Iris pigment epithelial cell (primary cell): ENCODE measurements at places on chromosomes 2 and 18.

DNA sequence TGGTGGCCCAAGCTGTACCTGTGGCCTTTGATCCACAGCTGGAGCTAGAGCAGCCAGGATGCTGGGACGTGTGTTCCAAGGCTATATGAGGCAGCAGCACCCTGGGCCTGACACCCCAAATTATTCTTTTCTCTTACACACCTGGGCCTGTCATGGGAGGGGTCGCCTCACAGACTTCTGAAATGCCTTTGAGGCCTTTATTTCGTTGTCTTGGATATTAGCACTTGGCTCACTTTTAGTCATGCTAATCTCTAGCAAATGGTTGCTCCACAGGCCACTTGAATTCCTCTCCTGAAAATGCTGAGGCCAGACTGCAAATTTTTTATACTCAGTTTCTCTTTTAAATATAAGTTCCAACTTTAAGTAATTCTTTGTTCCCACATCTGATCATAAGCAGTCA, 22.0 kb upstream of the IL1R2 start:
- no peak for DNase-seq

GRCh38 chr2:1140389-1141003, 189.8 kb downstream of the SNTG2 start:
- DNase-seq: no peak

- no peak for DNase-seq
Observed at GRCh38 chr2:240832921-240833494, 13.0 kb upstream of the KIF1A start.

GRCh38 chr2:3253913-3254441, 123.6 kb downstream of the EIPR1 start:
- no peak for DNase-seq

DNA sequence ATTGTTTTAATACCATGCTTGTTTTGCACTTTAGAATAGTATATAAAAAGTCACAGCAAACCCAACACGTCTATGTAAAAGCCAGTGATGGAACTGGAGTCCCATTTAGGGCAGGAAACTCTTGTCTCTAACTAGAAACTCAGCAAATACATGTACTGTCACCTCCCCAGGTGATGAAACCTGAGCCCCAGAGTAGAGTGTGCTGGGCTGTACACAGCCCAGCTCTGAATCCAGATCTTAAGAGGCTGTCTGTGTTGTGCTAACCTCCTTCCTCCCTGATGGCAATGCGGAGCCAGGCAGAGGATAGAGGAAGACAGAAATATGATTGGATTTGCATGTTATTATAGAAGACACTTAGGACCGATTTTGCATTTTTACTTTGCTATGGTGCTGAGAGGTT, 317.5 kb upstream of the TRIB2 start:
- DNase-seq: no peak
